Regular cardiac myocyte (primary cell): ENCODE measurements at places on chromosomes 7 and 10. TPM values are rescaled to one million over a fixed set of nuclear protein-coding genes. Genes with fewer than 3 reads are reported as not detected.

JAKMIP3 gene
- total RNA-seq, result under 0.01 TPM in 2 replicates

HEPACAM2 gene
- total RNA-seq, result 0.28 TPM in 1 of 2 replicates, not detected in the other

HMX3 gene
- not detected in 2 replicates for total RNA-seq

NPY4R gene
- total RNA-seq, result 0.19 and 0.28 TPM in 2 replicates

MMS19 gene
- total RNA-seq, result 64.6 and 77.5 TPM in 2 replicates

CALHM1 gene
- total RNA-seq, result not detected in 2 replicates

TRIL gene
- total RNA-seq, result 0.19 and 0.56 TPM in 2 replicates

FOXI2 gene
- total RNA-seq, result not detected in 2 replicates

CTBP2 gene
- total RNA-seq, result 59.5 and 70.2 TPM in 2 replicates

NFE2L3 gene
- 1.2 and 5.6 TPM in 2 replicates for total RNA-seq

DYNC1I1 gene
- 1.7 and 2.3 TPM in 2 replicates for total RNA-seq

FAM25G gene
- not detected in 2 replicates for total RNA-seq

PHYHIPL gene
- not detected in 2 replicates for total RNA-seq

HOXA5 gene
- 0.77 and 0.85 TPM in 2 replicates for total RNA-seq

LRRC4 gene
- total RNA-seq, result 0.19 TPM in 1 of 2 replicates, not detected in the other

PKD2L1 gene
- total RNA-seq, result not detected in 2 replicates

GDF10 gene
- 0.19 and 2.0 TPM in 2 replicates for total RNA-seq

ACTL6B gene
- total RNA-seq, result not detected in 2 replicates

CUEDC2 gene
- total RNA-seq, result 39.2 and 60.4 TPM in 2 replicates

PLAU gene
- 53.0 and 130 TPM in 2 replicates for total RNA-seq

MBL2 gene
- total RNA-seq, result not detected in 2 replicates

NUTM2A gene
- 0.28 and 0.58 TPM in 2 replicates for total RNA-seq

AKR1C2 gene
- total RNA-seq, result 11.0 and 73.6 TPM in 2 replicates

H2BK1 gene
- not detected in 2 replicates for total RNA-seq

HKDC1 gene
- 0.38 and 0.85 TPM in 2 replicates for total RNA-seq

DMBT1 gene
- under 0.01 TPM in 2 replicates for total RNA-seq

NRAP gene
- total RNA-seq, result not detected in 2 replicates

CCDC146 gene
- 0.77 and 2.5 TPM in 2 replicates for total RNA-seq

ACTR1A gene
- total RNA-seq, result 97.5 and 127 TPM in 2 replicates

SLC26A5 gene
- not detected in 2 replicates for total RNA-seq

DNAJB12 gene
- total RNA-seq, result 22.8 and 23.6 TPM in 2 replicates

LRRC17 gene
- total RNA-seq, result 70.0 and 147 TPM in 2 replicates

AKR1B15 gene
- total RNA-seq, result not detected in 2 replicates
